ENCODE measurements at places on chromosomes 7 and 10. TPM values are rescaled to one million over a fixed set of nuclear protein-coding genes. Genes with fewer than 3 reads are reported as not detected.

GRCh38 chr7:30713392-30713791 is 31.1 kb upstream of the CRHR2 start:
- peak; percentile 33 for DNase-seq

GRCh38 chr7:141511676-141512396 is 39.4 kb upstream of the AGK start:
- DNase-seq: peak; percentile 69

Gene SPDYE11
- polyA plus RNA-seq: not detected

Gene RTKN2
- polyA plus RNA-seq: 0.24 TPM

Gene TMEM60
- 32.4 TPM for polyA plus RNA-seq

Measured in kidney (tissue), 22 donors.